Glomerular endothelial cell (primary cell): ENCODE measurements at places on chromosomes 2 and 18. TPM values are rescaled to one million over a fixed set of nuclear protein-coding genes. Genes with fewer than 3 reads are reported as not detected.

DNA sequence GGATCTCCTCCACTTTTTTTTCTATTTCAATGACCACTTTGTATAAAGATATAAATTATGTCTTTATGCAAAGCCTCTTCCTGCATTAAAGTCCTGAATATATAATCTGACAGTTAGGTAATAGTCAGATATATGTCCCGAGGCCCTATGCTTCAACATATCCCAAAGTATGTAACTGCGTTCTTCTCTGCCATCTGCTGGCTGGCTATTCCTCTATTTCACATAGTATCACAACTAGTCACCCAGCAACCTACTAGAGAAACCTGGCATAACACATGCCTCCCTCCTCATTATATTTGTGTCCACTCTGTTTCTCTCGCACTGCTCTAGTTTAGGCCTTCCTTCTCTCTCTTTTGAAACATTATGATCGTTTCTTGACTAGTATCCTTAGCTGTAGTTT is 640.8 kb downstream of the DPP10 start:
- no peak for DNase-seq

GRCh38 chr18:70641156-70641775 is 352.4 kb downstream of the SOCS6 start:
- no peak for DNase-seq

GCG gene
- not detected in 2 replicates for total RNA-seq

GRCh38 chr2:39696838-39697237 is 31.1 kb downstream of the TMEM178A start:
- peak; percentile 78 for DNase-seq

GRCh38 chr2:183371545-183371944 is 247.3 kb downstream of the NUP35 start:
- DNase-seq, result no peak

DNAJC5G gene
- total RNA-seq, result 0.47 TPM in 1 of 2 replicates, not detected in the other

PAPOLG gene
- 10.7 and 14.3 TPM in 2 replicates for total RNA-seq

GRCh38 chr2:122027510-122028217 is 272.2 kb downstream of the TSN start:
- DNase-seq, result no peak

DNA sequence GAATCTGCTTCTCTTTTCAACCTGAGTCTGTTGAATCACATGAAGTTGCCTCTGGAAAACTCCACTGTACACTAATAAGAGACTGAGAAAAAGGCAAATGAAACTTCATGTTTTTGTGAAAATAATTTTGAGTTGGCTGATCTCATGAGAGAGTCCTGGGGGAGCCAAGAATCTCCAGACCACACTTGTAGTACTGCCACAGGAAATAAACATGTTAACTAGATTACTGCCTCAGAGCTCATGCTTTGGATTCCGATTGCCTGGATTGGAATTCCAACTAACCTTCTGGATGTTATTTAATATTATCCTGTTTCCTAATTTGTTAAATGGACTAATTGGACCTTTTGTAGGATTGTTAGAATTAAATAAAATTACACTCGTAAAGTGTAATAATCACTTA is 25.2 kb downstream of the NUP35 start:
- no peak for DNase-seq

THSD7B gene
- not detected in 2 replicates for total RNA-seq

HOXD12 gene
- total RNA-seq, result not detected in 2 replicates

GLB1L gene
- 5.1 and 6.2 TPM in 2 replicates for total RNA-seq

- no peak for DNase-seq
These were observed 6.0 kb downstream of the LINC00305 start for GRCh38 chr18:64142904-64143303.
